ENCODE measurements at places on chromosomes 2 and 18.

DNA sequence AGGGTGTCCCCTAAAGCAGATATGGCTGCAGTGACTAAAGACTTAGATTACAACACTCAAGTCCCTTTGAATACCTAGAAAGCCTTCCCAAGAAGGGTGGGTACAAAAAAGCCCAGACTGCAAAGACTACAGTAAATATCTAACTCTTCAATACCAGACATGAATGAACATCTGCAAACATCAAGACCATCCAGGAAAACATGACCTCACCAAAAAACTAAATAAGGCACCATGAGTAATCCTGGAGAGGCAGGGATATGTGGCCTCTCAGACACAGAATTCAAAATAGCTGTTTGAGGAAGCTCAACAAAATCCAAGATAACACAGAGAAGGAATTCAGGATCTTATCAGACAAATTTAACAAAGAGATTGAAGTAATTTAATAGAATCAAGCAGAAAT lies 138.2 kb upstream of the OTOS start:
- no peak for DNase-seq

GRCh38 chr18:12657684-12658425 lies at the start of gene SPIRE1:
Gene SPIRE1 (minus strand): TSS chr18:12658107. CDS start chr18:12657866, 241 bp downstream.
- peak; percentile 32 for DNase-seq

DNA sequence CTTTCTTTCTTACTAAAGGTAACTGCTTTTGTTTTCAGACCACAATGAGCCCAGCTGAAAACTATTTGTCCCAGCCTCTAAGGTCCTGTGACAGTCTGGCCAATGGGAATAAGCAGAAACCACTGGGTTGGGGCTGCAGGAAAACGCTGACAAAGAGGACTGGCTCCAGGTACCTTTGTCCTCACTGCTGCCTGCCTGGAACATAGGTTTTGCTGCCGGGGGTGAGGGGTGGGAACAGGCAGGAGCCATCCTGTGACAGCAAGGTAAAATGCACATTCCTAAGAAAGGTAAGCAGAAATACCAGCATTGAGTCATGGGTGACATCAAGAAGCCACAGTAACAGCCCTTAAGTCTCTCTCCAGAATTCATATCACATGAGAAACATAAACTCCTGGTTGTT lies 21.6 kb downstream of the PTPN2 start:
- no peak for DNase-seq

GRCh38 chr18:52391810-52392559 lies 52.0 kb downstream of the DCC start:
- DNase-seq: no peak

DNA sequence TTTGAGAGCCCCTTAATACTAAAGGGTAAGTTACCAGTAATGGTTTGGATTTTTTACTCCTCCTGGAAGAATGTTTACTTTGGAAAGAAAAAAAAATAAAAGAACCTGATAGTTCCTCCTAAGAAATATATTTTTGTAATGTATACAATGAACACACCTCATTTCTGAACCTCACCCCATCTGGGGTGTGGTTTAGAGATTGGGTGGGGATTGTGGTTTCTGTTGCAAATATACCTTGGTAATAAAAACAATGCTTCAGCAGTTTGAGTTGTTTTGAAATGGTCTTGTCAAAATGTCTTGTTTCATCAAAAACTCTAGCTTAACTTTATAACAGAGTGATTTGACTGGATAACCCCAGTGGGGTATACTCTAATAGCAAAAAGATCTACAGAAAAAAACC lies 448.9 kb upstream of the MEIS1 start:
- no peak for DNase-seq

- no peak for DNase-seq
These were observed 47.8 kb downstream of the SMAD2 start for GRCh38 chr18:47882641-47883040.

GRCh38 chr18:64718808-64719207 lies 569.9 kb upstream of the LINC00305 start:
- no peak for DNase-seq

GRCh38 chr2:101113441-101114267 lies 37.5 kb downstream of the TBC1D8 start:
- no peak for DNase-seq

DNA sequence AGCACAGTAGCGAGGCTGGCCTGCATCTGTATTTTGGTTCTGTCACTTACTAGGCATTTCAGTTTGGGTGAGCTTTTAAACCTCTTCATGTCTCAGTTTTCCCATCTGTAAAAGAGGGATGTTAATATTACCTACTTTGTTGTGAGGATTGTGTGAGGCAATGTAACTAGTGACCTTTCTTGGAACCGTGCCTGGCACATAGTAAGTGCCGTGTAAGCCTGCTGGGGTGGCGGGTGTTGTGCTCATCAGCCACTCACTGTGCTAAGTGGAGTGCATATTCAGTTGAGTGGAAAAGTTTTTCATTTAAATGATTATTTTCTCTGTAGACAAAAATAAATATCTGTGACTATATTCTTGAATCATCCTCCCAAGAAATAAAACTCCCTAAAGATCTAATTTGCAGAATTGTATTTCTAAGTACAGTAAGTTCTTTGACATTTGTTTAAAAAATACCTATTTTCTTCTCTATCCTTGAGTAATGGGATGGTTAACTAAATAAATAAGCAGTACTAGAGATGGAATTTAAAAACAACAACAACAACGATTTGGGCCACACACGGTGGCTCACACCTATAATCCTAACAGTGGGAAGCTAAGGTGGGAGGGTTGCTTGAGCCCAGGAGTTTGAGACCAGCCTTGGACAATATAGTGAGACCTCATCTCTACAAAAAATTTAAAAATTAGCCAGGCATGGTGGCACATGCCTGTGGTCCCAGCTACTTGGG lies 56.7 kb downstream of the MALT1 start:
- DNase-seq: no peak

- DNase-seq: no peak
These were observed 77.7 kb downstream of the RHOB start for GRCh38 chr2:20524412-20525040.

- DNase-seq: no peak
These were observed 17.7 kb upstream of the ACOXL start for GRCh38 chr2:110714452-110715224.

DNA sequence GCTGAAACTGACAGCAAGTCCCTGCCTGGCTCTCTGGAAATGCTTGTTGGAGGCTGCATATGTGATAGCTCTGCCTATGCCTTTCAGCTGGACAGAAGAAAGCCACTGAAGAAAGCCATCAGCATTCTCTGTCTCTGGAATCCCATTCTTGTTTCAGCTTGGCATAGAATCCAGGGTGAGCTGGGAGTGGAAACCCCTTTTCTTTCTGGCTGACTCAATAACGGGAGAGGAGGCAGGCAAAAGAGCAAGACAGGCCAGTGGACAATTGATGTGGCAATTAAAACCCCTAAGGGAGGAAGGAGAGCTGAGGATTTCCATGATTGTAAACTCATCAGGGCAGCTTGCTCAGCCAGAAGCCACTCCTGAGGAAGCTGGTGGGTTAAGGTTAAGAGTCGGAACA lies 208.1 kb downstream of the CLIP4 start:
- no peak for DNase-seq

GRCh38 chr2:233424154-233424951 lies 70.1 kb downstream of the DGKD start:
- no peak for DNase-seq

GRCh38 chr18:48133671-48134251 lies 203.3 kb upstream of the SMAD2 start:
- DNase-seq: no peak

DNA sequence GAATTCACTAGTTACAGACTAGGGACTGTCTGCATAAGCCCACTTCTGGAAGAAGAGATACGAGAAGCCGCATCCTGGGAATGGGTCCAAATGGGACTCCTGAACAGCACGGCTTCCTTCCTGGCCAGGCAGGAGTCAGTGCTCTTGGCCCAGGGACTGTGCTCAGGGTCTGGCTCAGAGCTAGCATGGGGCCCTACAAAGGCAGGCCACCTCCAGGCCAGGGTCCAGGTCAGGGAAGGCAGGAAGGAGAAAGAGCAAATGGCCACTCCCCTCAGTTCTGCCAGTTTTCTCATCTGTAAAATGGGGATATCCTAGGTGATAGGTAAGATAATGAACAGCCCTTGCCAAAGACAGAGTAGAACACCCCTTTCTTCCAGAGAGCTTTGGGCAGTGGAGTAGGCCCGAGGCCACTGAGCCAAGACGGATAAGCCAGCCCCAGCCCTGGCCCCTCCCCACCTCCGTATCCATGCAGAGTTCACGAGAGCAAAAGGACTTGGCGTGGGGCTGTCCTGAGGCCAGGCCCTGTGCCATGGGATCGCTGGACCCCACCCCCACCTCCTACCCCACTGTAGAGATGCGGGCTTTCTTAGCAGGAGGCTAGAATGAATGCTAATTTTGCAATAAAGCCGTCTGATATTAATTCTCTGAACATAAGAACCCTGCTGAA lies 190.1 kb downstream of the MGAT5 start:
- DNase-seq: no peak

DNA sequence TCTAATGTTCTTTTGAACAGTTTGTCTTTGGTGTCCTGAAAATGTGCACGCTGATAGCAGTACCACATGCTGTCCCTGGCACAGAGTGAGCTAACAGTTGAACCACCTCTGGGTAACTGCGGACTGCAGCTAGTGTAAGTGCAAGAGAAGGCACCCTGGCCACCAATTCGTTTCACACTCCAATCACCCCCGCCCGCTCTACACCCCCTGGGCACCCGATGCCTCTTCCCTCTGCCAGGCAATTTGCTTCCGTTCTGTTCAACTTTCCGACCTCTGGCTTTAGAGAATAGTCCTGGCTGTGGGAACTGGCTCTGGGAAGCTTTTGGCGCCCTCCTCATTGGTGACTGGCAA lies 1.4 kb downstream of the DOCK10 start:
- no peak for DNase-seq

GRCh38 chr2:55330541-55331297 lies 61.7 kb upstream of the MTIF2 start:
- no peak for DNase-seq

DNA sequence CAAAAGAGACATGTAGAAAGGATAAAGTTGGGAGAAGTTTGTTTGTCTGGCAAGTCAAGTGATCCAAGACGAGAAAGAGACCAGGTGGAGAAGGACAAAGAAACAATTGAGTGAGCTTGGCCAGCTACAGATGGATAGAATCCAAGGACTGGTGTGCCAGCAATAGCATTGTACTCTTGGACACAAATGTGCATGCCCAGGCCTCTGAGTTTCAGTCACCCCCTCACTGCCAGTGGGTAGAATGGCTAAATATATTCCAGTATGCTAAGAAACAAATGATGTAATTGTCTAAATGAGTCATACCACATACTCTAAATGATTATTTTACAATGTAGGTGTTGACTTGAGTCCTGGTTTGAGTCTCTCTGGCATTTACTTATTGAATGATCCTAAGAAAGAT lies 881.3 kb downstream of the LRRTM4 start:
- DNase-seq: no peak

GRCh38 chr2:42254186-42254895 lies 85.2 kb downstream of the EML4 start:
- DNase-seq: no peak

GRCh38 chr18:78542204-78542603 lies 437.4 kb upstream of the SALL3 start:
- no peak for DNase-seq
